ENCODE measurements at places on chromosomes 2 and 18.
A peak's percentile ranks its signal among the peaks of the same experiment; 100 is the strongest.

- no peak for DNase-seq
Measured at GRCh38 chr2:209340522-209340921, 83.3 kb upstream of the MAP2 start.

GRCh38 chr2:70472221-70472890, 81.3 kb downstream of the TGFA start:
- DNase-seq, result no peak

DNA sequence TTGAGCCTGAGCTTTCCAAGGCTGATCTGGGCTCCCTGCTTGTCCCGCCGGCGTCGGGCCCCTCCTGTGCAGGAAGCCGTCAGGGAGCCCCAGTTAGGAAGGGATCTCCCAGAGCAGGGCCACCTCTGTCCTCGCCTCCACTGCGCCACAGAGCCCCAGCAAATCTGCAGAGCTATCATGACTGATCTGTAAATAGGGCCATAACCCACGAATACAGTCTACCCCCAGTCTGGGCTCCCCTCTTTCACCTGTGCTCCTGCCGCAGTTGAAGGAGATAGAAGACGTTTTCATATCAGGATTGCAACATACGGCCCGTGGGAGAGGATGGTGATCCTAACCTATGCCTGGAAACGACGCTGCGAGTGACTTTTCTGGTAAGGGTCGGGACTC, 138.7 kb downstream of the PTGR3 start:
- no peak for DNase-seq

GRCh38 chr2:88690591-88691338, 708 bp upstream of the RPIA start:
- peak; percentile 22 for DNase-seq

GRCh38 chr2:187552828-187553681, 1.2 kb downstream of the TFPI start:
- DNase-seq, result no peak

DNA sequence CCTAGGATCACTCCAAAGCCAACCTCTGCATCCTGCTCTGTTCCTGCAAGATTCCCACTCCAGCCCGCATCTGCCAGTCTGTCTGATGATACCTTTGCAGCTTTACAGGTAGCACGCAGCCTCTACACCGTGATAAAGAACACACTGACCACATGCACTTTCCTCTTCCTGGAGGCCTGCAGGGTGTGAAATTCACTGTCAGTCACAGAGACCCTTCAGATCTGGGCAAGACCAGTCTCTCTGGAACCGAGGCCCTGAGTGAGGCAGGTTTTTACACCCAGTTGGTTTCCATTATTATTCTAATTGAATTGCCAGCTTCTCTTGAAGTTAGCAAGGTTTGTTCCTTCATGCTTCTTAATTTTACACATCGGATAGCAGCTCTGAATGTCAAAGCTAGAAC, 30.5 kb upstream of the TWIST2 start:
- DNase-seq, result no peak

DNA sequence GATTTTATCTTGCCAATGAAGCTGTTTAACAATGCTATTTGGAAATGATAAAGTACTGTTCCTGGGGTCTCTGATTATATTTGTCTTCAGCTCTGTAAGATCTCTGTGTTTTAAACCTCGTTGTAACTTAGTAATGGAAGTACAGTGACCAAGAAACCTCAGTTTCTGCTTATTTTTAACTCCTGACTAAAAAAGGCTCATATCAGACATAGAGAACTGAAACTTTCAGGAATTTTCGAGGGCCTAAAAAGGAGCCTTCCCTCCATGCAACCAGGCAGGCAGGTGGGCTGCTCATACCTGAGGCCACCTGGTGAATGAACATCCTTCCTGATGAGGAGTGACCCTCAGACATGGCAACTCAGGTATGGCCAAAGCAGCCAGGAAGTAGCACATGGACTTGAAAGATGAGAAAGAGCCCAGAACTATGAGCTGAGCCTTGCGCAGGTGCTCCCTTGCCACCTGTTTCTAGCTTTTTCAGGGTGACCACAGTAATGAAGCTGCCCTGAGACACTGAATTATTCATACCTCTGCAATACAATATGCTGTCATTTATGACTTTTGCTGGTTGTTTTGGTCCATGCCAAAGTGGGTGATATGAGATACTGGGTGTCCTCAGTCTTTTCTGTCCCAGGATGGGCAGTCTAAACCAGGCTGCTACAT, 23.9 kb downstream of the MYO3B start:
- DNase-seq, result no peak

DNA sequence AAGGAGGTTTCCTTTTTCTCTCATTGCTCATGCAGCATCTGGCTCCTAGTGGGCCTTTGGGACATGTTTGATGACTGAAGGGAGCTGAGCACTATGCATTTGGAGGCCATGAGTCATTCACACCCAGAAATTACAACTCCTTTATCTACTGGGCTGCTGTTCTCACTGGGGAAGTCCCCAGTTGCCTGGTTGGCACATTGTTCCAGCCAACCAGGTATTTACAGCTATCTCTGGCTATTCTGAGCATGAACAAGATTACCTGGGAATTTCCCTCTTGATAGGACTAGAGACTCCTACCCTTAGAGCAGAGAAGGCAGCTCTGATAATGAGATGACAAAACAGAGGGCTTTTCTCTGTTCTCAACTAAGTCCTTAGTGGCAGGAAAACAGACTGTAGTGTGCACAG, 206.5 kb downstream of the SETBP1 start:
- no peak for DNase-seq

DNA sequence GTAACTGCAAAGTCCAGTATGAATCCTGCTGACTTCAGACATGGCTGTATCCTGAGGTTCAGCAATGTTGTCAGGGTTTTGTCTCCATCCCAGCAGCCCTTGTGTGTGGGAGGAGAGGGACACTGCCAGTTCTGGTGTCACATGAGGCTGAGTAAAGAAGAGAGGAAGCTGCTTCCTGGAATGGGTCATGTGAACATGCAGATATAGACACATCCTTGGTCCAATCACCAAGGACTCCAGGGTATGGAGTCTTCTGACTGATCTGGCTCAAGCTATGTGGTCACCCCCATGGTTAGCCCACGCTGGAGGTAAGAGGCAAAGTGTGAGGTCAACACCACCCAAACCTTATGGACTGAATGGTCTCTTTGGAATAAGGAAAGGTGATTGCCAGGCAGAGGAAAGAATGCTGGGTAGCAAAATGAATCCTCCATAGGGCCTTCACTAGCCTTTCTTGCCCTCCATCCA, 134.4 kb upstream of the SLC1A4 start:
- peak; percentile 76 for DNase-seq

DNA sequence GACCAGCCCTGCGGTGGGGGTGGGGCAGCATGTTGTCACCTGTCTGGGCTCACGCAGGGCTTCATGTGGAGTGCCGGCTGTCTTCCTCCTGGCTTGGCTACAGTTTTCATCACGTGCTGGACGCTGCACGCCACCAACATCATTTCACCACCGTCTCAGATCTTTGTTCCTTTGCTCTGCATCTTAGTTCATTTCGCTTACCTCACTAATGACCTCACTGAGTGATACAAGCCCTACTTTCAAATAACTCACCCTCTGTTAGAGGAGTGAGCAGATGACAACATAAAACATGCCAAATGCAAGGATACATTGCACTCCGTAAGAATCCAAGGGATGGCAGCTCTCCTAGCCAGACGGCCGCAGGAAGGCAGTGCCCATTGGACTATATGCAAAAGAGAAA, 527.5 kb downstream of the GALR1 start:
- no peak for DNase-seq

GRCh38 chr18:3777719-3778118, 327.7 kb downstream of the TGIF1 start:
- no peak for DNase-seq

DNA sequence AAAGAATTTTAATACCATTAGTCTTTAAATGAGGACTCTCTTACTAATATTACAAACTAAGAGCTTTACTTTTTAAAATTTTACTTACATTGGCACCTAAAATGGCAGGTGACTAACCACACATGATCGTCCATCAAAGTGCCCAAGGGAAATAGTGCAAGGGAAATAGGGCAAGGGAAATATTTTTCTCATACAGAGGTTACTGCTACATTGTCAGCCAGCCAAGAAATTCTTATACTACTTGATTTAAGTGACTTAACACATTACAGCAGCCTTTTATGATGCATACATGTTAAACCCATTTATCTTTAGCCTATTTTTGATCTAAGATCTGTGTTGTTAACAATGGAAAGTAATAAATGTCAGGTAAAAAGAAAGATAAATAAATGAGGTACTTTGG, 587.2 kb upstream of the PKDCC start:
- no peak for DNase-seq

DNA sequence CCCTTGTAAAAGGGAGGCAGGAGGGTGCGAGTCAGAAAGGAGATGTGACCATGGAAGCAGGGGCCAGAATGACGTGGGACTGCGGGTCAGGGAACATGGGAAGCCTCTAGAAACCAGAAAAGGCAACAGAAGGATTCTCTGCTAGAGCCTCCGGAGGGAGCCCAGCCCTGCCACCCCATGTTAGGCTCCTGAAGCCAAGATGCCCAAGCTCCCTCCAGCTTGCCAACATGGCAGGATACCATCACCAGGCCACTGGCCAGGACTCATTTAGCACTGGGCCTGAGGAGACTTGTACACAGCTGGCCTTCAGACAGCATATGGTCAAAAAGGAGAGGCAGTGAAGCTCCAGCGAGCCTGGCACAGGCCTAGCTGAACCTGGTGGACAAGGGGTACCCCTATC, 5.6 kb downstream of the TMEM247 start:
- no peak for DNase-seq

- no peak for DNase-seq
Measured at GRCh38 chr2:220120041-220120440, 492.6 kb downstream of the SLC4A3 start.

- DNase-seq, result no peak
Measured at GRCh38 chr2:235227590-235227989, 266.3 kb upstream of the AGAP1 start.

- peak; percentile 78 for DNase-seq
Measured at GRCh38 chr2:17643031-17643615, 102.6 kb downstream of the VSNL1 start.

GRCh38 chr2:1414121-1414520, 858 bp downstream of the TPO start:
- no peak for DNase-seq

- DNase-seq, result no peak
Measured at GRCh38 chr2:155630760-155631159, 701.8 kb downstream of the NR4A2 start.

DNA sequence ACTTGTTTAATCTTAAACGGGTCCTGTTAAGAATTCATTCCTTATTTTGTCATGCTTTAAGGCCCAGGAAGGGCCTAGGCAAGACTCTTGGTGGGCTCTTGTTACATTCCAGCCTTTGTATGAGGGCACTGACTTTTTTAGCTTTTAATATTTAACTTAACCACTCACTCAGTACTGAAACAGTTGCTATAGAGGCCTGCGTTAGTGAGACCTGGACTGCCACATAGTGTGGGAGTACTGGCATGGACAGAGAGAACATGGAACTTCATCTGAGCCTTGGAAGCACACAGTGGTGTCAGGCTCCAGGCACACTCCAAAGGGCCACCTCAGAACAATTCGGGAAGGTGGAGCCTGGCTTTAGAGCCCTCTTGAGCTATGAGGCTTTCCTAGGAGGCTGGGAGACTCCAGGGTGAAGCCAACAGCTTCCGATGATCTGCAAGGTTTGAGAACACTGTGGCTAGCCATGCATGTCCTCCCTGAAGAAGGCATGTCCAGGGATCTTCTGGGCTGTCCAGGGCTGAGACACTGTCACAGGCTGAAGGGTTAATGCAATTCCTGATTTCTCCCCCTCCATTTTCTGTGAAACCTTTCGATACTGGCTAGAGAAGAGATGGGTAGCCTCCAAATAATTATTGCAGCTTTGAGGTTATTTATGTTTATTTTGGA, 155.4 kb upstream of the ACAA2 start:
- DNase-seq, result no peak

GRCh38 chr2:151021747-151022452, 239.8 kb downstream of the RBM43 start:
- DNase-seq, result no peak

GRCh38 chr2:234954551-234954992, 2.8 kb downstream of the SH3BP4 start:
- peak; percentile 63 for DNase-seq

Data from tibial artery (tissue), 4 donors.